Pulmonary artery endothelial cell (primary cell): ENCODE measurements at places on chromosomes 6 and 20. TPM values are rescaled to one million over a fixed set of nuclear protein-coding genes. Genes with fewer than 3 reads are reported as not detected.
A peak's percentile ranks its signal among the peaks of the same experiment; 100 is the strongest.

FAM217A gene
- not detected in 2 replicates for total RNA-seq

NOX3 gene
- not detected in 2 replicates for total RNA-seq

BPIFB2 gene
- total RNA-seq, result not detected in 2 replicates

HSPA1B gene
- total RNA-seq, result 48.7 and 575 TPM in 2 replicates

TMC2 gene
- not detected in 2 replicates for total RNA-seq

BAK1 gene
- total RNA-seq, result 21.9 and 22.9 TPM in 2 replicates

NMBR gene
- total RNA-seq, result 0.11 TPM in 1 of 2 replicates, not detected in the other

FUT9 gene
- total RNA-seq, result under 0.01 TPM in 1 of 2 replicates, not detected in the other

DNA sequence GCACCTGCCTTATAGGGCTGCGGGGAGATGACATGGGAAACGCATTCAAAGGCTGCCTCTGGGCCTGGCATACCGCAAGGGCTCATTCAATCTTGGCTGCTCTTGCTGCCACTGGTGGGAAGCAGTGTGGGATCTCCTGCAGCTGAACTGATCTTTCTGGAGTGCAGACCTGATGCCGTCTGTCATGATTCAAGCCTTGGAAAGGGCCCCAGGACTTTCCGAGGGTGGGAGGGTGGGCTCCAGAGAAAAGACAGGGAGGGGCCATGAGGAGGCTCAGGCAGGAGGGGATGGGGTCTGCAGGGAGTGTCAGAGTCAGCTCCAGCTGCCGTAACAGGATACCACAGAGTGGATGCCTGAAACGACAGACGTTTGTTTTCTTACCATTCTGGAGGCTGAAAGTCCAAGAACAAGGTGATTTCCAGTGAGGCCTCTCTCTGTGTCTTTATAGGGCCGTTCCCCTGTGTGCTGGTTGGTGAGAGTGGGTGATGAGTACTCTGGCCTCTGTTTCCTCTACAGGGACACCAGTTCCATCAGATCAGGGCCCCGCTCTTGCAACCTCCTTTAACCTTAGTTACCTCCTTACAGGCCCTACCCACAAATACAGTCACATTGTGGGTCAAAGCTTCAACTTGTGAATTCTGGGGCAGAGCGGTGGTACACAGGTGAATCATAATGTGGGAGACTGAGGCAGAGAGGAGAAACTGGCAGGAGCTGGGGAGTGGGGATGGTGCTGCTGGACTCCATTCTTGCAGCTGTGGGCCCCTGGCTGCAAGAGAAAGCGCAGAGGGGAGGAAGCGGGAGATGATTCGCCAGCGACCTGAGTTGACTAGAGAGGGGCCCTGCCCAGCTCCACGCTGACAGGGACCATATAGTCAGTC lies 148.4 kb downstream of the SYCP2 start:
- no peak for DNase-seq

GRCh38 chr6:39923861-39924260 lies 10.4 kb downstream of the MOCS1 start:
- no peak for DNase-seq

DNA sequence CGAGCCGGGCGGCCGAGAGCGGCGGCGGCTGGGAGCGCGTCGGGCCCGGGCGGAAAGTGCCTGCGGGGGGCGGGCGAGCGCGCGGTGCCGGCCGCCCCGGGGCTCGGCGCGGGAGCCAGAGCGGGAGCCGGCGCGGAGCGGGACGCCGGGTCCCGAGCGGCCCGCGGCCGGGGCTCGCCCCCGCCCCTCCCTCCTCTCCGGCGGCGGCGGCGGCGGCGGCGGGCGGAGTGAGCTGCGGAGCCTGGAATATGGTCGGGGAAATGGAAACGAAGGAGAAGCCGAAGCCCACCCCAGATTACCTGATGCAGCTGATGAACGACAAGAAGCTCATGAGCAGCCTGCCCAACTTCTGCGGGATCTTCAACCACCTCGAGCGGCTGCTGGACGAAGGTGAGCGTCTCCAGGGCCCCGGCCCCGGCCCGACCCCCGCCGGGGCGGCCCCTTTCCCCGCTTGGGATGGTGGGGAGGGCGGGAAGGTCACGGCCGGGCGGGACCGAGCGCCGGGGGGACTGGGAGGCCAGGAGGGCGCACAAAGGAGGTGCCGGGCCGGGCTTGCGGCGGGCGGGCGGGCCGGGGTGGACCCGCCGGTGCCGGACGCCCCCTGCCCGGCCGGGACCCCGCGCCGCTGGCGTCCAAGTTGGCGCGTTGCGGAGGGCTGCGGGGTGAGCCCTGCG lies 565 bp downstream of the QKI start:
- no peak for DNase-seq

DNA sequence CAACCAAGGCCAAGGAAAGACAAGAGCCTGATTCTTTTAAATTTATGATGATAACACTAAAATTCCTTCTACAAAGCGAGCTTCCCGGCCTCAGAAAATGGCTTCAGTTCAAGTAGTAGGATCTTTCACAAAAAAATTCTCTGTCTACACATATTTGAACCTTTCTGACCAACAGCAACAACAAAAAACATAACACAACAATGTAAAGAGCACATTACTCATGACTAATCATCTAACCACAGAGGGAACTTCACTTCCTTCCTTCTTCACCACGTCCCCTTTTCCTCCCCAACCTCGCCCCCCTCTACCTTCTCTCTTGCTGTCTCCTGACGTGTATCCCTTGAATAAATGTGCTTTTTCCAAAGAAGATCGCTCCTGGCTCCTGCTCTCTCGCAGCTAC lies 228.2 kb downstream of the MYLK4 start:
- DNase-seq, result peak; percentile 17

- no peak for DNase-seq
Measured at GRCh38 chr6:166019214-166019613, 148.4 kb downstream of the TBXT start.

DNA sequence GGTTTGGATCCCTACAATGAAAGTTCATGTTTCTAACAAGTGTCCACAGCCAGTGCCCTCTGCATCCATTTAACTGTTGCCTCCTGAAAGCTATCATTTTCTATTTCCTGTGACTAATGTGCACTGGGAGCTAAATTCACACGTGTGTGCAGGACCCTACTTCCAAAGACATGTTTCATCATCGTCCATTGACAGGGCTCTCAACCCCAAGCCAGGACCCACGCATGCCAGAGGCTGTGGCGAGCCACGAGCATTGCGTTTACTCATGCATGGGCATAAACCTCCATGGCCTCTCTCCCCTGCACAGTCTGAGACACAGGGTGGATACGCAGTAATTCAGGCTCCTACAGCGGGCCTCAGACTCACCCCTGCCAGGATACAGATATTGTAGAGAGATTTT lies 153.2 kb downstream of the MAFB start:
- DNase-seq, result no peak

GRCh38 chr6:69135927-69136326 lies 500.8 kb downstream of the ADGRB3 start:
- no peak for DNase-seq

DNA sequence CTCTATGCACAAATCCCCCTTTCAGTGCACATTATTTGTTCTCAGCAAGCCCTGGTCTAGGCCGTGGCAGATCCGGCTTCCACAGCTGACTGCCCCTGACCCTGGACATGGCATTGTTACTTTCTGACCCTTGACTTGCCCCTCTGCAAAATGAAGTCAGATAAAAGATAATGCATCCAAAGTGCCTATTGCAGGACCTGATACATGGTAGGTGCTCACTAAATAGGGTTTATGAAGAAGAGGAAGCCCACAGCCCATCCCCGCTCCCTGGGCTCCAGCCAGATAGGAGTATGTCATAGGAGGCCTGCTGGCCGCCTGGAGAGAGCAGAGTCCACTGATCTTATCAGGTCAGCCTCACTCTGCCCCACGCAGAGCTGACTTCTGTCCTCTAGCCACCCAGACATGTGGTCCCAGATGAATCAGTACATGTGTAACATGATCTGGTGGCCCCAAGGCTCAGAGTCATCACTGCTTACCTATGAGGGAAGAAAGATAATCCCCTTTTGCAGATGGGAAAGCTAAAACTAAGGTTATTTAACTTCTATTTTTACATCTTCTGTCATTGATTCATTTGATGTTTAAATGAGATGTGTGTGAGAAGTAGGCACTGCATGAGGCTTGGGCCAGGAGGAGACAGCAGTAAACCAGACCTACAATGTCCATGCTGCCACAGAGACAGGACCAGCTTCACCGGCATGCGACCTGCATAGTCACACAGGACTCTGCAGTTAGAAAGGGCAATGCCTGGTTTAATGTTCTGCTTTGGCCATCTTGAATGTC lies 20.4 kb downstream of the MAFB start:
- DNase-seq, result no peak

DNA sequence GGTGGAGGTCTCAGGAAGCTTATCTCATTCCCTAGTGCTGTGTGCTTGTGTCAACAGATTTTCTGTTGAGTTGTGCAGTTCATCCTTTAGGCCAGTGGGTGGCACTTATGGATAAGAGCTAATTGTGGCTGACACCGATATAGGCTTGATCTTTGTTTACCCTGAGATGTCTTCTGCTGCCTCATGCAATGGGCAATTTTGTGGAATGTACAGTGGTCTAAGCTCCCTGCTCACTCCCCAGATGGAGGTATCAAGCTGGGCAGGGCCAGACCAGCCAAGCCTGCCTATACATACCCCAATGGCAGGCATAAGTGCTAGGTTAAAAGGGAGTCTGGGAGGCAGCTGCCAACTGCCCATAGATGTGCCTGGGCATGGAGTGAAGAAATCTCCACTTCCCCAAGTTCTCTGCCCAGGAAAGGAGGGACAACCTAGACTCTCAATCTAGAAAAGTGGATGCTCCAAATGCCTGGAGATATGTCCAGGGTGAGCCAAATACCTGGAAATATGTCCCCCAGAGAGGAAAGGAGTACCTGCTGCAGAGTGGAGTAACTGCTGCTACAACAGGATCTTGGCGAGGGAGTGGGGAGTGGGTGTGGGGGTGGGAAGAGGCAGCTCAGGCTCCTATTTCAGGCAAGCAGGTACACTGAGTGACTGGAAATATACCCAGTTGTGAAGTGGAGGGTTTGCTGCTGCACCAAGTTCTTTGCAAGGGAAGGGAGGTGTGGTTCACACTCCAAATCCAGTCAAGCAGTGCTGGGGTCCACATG lies 53.2 kb upstream of the ARG1 start:
- DNase-seq, result peak; percentile 8

DNA sequence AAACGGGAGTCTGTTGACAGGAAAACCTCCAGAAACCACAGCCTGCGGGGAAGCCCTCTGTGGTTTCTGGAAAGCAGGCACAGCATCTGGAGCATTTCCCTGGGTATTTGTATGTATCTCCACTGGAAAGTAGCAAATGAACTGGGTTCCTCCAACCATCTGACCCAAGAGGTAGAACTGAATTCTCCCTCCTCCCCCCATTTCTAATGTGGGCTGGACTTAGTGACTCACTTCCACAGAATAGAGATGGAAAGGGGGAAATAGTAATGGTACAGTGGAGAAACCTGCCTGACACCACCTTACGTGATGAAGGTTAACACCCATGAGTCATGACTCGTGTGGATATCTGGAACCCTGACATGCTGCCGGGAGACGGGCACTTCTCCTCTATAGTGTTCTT lies 51.9 kb upstream of the XRN2 start:
- no peak for DNase-seq

DNA sequence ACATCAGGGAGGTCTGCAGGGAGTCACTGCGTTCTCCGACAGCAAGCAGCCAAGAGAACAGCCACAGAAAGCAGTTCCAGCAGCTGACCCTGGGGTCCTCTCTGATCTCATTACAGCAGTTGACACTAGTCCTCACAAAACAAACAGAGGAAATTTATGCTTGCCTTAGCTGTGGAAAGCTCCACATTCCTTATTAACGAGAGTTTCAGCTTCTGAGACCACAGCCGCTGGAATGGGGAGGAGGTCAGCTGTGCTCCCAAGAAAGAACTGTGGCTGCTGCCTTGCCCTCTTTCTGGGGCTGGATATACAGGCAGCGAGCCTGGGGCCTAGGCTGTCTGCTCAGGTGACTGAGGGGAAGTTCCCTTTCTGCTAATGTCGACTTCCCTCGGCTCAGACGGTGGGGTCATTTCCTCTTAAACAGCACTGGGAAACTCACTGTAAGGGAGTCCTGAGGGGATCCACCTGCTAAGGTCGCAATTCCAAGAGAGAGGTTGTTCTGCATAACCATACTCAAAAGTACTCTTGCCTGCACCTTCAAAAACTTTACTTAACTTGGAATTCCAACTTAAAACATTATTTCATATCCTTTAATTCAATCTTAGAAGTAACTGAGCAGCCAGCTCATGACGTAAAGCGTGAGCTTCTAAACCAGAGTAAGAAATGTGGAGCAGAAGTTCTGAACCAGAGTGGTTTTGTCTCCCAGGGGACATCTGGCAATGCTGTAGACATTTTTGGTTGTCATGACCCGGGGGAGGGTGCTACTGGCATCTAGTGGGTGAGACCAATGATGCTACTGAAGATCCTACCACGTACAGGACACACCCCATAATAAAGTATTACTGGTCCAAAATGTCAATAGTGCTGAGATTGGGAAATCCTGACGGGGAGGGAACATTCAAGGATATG lies 80.3 kb downstream of the BACH2 start:
- DNase-seq, result no peak

- no peak for DNase-seq
Measured at GRCh38 chr6:11423667-11424066, 113.9 kb upstream of the TMEM170B start.

DNA sequence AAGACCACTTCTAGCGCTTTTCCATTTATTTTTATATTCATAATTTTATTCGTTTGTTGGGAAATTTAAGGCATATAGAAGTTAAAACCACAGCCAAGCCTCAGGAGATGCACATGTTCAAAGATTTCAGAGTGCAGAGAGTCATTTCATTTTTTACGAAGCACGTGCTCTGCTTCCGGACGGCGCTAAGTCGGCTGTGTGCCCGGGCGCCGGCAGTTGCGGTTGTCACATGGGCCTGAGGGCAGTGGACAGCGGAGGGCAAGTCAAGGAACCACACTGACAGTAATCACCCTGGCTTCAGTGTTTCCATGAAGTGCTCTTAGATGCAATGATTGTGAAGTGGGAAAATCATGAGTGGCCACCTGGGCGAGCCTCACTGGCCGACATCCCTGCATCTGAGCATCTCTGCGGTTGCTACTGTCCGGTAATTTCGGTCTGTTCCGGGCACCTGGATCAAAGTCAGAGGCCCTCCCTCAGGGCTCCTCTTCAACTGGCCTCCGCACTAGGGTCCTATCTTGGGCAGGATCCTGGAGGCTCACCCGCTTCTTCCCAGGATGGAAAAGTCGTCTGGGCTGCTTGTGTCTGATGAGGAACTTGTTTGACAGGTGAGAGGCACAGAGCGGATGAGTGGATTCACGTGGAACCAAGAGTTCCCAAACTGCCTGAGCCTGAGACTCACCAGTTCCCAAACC lies 90.8 kb downstream of the DACT2 start:
- no peak for DNase-seq

GRCh38 chr6:40408786-40409542 lies 178.2 kb downstream of the LRFN2 start:
- DNase-seq, result no peak
